ENCODE measurements at places on chromosomes 3 and 15.

DNA sequence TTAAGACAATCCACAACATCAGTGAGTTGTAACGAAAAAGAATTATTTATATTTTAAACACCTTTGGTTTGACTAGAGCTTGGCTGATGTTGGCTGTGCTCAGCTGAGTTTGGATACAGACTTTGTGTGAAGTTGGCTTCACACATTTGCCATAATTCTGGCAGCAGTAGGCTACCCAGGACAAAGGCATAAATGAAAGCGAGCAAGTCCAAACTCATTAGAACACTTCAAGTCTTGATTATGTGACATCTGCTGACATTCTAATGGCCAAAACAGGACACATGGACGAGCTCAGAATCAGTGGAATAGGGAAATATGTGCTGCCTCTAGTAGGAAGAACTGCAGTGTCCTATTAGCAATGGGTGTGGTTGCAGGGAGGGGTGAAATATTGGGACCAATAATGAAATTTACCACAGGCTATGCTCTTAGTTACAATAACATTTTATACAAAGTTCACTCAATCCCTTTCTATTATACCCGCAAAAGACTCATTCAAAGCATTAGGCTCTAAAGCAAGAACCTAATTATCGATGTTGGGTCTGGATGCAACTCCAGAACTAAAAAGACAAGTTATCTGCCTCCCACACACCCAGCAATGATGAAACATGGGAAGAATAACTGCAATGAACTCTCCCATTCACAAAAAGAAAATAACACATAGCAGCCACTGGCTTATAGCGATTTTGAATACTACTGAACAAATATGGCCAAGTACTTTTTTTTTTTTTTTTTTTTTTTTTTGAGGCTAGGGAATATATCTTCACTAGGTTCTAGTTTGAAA, 493.9 kb upstream of the RASGRP1 start:
- no peak overlapping the region for H3K27ac ChIP-seq
- H3K4me3 ChIP-seq: no peak overlapping the region
- H3K27me3 ChIP-seq: no peaks in the 10 kb centered on the region
- no peak for DNase-seq

- H3K36me3 ChIP-seq: no peaks in the 10 kb centered on the region
- H3K27me3 ChIP-seq: no peaks in the 10 kb centered on the region
- H3K27ac ChIP-seq: no peak overlapping the region
- no peak overlapping the region for H3K4me3 ChIP-seq
- H3K4me1 ChIP-seq: no peaks in the 10 kb centered on the region
These were observed 111.2 kb downstream of the IL12A start for GRCh38 chr3:160099834-160100233.

DNA sequence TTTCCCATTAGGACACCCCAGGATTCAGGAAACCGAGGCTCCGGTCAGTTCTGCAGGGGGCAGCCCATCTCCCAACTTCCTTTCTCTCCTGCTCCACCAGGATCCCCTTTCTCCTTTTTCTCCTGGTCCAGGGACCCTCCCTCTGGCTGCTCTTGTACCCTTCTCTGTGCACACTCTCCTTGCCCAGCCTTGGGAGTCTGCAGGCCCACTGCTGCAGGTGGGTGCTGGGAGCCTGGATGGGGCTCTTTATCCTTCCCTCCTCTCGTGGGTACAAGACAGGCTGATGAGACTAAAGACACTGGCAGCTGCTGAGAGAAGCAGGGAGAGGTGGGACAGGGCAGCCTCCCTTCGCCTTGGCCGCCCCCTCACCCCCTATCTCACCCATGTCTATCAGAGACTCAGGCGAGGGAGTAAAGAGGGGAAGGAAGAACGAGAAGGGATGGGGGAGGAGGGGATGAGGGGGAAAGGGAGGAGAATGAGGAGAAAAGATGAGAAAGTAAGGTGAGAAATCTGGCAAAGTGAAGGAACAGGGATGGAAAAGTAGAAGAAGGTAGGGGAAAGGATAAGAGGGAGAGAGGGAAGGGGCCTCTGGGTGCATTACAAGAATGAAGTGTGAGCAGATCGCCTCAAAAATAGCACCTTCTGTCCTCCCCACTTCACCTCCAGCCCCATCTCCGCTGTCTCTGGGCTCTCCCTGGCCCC, 45.2 kb downstream of the ITGA11 start:
- peaks cover 53% of the 10 kb centered on the region for H3K4me1 ChIP-seq
- H3K36me3 ChIP-seq: no peaks in the 10 kb centered on the region
- DNase-seq: no peak
- H3K27me3 ChIP-seq: no peaks in the 10 kb centered on the region

DNA sequence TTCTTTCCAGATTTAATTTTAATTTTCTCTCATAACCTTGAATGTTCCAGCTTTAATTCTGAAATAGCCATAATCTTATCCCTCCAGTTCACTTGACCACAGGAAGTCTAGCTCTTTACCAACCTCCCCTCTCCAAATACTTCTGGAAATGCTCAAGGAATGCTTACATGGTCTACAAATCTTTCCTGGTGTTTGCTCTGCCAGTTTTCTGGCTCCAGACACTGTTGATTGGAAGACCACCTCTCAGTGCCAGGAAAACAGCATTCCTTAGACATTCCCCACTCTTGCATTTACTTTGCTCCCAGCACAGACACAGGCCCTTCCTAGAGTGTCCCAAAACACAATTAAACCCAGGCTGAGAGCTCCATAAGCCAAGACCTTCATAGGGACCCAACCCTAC, 98.6 kb downstream of the MESD start:
- H3K4me3 ChIP-seq: no peak overlapping the region
- H3K36me3 ChIP-seq: no peaks in the 10 kb centered on the region
- DNase-seq: no peak
- no peaks in the 10 kb centered on the region for H3K4me1 ChIP-seq

DNA sequence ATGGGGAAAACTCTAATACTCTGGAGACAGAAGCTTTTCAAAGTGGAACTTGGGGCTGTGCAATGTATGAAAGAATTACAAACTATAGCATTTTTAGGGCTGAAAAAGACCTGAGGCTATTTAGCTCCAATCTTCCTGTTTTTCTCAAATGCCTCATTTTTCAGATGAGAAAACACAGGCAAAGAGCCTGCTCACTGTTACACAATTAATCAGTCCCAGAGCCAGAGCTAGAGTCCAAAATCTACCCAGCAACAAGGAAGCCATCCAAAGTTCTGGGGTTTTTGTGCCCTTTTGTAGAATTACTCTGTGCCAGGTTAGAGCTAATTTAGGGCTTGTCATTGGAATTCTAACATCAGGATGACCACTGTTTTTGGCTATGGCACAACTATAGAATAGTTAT, 45.5 kb downstream of the GPR149 start:
- no peaks in the 10 kb centered on the region for H3K27me3 ChIP-seq
- no peaks in the 10 kb centered on the region for H3K36me3 ChIP-seq
- DNase-seq: no peak
- H3K27ac ChIP-seq: no peak overlapping the region
- no peaks in the 10 kb centered on the region for H3K4me1 ChIP-seq

DNA sequence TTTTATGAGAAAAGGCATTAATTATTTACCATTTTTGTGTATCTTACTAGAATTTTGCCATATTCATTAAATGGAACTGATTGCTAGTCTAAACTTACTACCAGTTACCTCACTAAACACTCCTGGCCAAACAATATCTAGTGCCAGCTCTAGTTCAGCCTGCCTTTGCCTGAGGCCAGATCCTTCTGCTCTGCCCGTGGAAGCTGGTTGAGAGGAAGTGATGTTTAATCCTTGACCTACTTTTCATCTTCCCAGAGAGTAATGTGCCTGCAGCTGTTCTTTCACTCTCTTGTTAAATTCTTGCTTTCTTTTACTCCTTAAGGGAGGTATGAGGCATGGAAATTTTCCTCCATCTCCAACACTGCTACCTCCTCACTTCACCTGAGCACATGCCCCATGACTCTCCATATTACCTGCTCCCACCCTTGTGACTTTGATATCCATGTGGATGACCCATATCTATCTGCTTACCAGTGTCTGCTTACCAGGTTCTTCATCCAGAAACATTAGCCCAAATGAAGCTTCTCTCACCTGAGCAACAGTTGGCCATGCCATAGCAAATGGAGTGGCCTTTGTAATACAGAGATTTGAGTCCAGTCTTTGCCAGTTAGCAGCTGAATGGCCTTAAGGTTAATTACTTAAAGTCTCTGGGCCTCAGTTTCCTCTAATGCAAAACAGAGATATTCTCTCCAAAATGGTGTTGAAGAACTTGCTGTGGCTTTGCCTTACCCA, 53.4 kb downstream of the UBE2E1 start:
- H3K4me3 ChIP-seq: no peak overlapping the region
- no peak for DNase-seq
- H3K27ac ChIP-seq: no peak overlapping the region
- no peaks in the 10 kb centered on the region for H3K27me3 ChIP-seq
- peaks cover 31% of the 10 kb centered on the region for H3K4me1 ChIP-seq
